ENCODE measurements at places on chromosomes 6 and 20.
A peak's percentile ranks its signal among the peaks of the same experiment; 100 is the strongest.

GRCh38 chr20:49712646-49712995 lies 1.1 kb downstream of the B4GALT5 start:
- no peak for DNase-seq

GRCh38 chr6:47655719-47656595 lies 42.4 kb upstream of the ADGRF4 start:
- DNase-seq: no peak

GRCh38 chr20:40962733-40963504 lies 65.7 kb upstream of the TOP1 start:
- peak; percentile 41 for DNase-seq

- DNase-seq: no peak
Observed at GRCh38 chr6:129501740-129502660, 208.0 kb downstream of the ARHGAP18 start.

DNA sequence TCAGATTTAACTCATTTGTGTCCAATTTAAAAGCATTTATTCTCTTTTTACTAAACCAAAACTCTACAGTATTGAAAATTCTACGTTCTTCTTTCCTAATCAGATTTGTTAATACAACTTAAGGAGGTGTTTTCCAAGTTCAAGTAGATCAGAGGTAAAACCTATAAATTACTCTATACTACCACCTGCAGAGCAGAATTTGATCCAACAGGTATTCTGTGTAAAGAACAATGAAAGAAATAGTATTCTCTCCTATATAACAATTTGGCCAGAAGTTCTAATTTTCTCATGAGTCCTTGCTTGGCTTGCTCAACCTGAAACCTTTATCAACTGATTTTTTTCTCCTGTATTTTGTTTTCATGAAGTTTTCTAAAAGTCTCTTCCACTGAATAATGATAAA lies 28.5 kb upstream of the DST start:
- no peak for DNase-seq

GRCh38 chr6:113694278-113695077 lies 162.7 kb upstream of the MARCKS start:
- DNase-seq: no peak

GRCh38 chr6:63149730-63150129 lies 61.5 kb upstream of the FKBP1C start:
- DNase-seq: no peak

GRCh38 chr6:166578536-166579236 lies 7.8 kb downstream of the RAMACL start:
- DNase-seq: no peak
